Activated CD4-positive, CD25-positive, alpha-beta regulatory T cell treated with anti-CD3 and anti-CD28 coated beads, Interleukin-2, amount 50 U/mL, for 72 hours (primary cell): ENCODE measurements at places on chromosomes 2 and 18.

GRCh38 chr18:54805571-54806334 is 22.5 kb upstream of the RAB27B start:
- DNase-seq, result no peak

DNA sequence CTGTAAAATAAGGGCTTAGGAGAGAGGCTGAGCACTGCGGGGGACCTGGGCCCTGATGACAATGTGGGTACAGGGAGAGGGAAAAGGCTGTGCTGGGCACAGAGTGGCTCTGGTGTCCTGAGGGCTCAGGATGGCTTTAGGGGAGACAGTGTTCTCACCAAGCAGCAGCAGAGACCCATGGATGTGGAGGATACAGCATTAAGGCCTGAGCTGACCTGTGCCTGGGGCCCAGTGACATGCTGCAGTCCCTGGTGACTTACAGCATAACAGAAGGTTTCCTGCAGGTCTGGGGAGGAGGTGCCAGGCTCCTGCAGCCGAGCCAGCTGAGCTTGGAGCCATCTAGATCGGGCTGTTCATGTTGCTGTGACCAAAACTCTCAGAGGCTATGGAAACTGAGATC is 191.3 kb upstream of the SMAD2 start:
- no peak for DNase-seq

- DNase-seq, result no peak
These were observed 77.8 kb downstream of the FAM161A start for GRCh38 chr2:61775956-61776570.

DNA sequence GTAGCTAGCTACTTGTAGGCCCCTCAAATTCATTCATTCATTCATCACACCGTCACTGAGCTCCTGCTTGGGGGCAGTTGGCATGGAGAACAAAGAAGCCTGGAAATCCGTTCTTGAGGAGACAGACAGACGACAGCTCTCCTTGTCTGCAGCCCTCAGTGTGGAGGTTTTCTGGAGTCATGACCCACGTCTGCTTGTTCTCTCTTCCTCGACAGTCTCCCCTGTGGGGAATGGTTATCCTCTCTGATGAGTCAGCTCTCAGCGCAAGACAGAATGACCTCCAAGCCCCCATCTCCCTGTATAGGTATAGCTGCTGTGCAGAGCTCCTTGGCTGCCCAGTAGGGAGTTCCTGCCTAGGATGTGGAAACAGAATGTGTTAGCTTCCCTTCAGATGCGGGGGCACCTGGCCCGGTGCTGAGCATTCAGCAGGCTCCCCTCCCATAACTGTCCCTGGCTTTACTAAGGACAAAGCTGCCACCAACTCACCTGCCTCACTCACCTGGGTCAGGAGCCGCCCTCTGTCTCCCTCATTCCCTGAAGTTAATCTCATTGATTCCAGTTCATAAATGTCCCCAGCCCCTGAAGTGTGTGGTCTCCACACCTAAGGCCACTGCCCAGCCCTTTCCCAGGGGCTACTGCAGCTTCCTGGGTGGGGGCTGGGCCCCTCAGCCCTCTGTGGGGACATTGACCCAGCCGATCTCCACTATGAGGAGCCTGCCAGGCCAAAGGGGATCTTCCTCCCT is 124.7 kb downstream of the ACKR3 start:
- no peak for DNase-seq

GRCh38 chr2:127118038-127118437 is 11.1 kb upstream of the BIN1 start:
- no peak for DNase-seq

DNA sequence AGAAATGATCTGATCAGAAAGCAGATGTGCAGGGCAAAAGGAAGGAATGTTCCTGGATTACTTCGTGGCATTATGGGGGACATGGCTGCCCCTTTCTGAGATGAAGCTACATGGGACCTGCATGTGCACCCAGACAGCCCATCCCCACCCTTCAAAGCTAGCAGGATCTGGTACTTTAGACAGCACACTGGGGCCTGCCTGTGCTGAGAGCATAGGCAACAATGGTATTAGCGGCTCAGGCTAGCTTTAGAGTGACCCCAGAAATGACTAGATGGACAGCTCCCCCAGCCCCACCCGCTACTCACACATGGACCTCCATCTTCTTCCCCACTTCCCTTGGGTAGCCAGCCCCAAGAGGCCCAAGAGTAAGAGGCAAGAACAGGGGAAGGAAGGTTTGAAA is 61.5 kb upstream of the NFE2L2 start:
- DNase-seq, result no peak

- no peak for DNase-seq
These were observed 149.8 kb downstream of the TSN start for GRCh38 chr2:121905201-121905600.

- no peak for DNase-seq
These were observed 316.7 kb upstream of the SALL3 start for GRCh38 chr18:78662879-78663278.
